ENCODE measurements at places on chromosomes 5 and 9.

- DNase-seq: no peak
Measured at GRCh38 chr5:69078921-69079540, 14.8 kb upstream of the SLC30A5 start.

GRCh38 chr5:93756372-93756771 lies 15.0 kb upstream of the POU5F2 start:
- DNase-seq: no peak

GRCh38 chr5:13660072-13660471 lies 284.4 kb downstream of the DNAH5 start:
- no peak for DNase-seq

DNA sequence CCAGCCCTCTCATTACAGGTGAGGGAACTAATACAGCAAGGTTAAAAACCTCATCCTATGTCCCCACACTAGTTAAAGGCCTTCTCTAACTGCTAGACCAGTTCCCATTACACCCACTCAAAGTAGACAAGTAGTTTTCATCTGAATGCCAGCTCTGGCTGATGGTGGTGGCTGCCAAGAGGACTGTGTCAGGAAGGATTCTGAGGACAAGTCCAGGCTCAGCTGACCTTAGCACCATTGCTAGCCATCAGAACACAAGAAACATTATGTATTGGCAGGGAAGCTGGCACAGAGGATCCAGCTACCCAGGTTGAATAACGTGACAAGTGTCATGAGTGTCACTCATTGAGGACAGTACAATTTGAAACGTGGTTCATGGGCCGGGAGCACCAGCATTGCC lies 163.4 kb downstream of the HSD17B3 start:
- no peak for DNase-seq

- DNase-seq: no peak
Measured at GRCh38 chr9:69013382-69013727, 558 bp downstream of the PRKACG start.

- no peak for DNase-seq
Measured at GRCh38 chr9:105290418-105290817, 46.0 kb downstream of the SLC44A1 start.

All from hepatic stellate cell (primary cell).